SJSA1 (cell line): ENCODE measurements at places on chromosomes 4 and X.

GRCh38 chr4:37243051-37243450 lies 1.5 kb upstream of the NWD2 start:
- DNase-seq, result no peak

- peak; percentile 15 for DNase-seq
These were observed at the start of gene MAOA for GRCh38 chrX:43656005-43656494. Gene MAOA, plus strand, starts transcription at chrX:43656299. Its CDS starts 43 bp downstream, at chrX:43656342.

- no peak for DNase-seq
These were observed 158.0 kb downstream of the ARAP2 start for GRCh38 chr4:36086261-36086786.

- no peak for DNase-seq
These were observed 15.8 kb downstream of the UBE2K start for GRCh38 chr4:39713691-39714090.

- DNase-seq, result no peak
These were observed 156.5 kb upstream of the ZCCHC13 start for GRCh38 chrX:74147439-74147838.

- DNase-seq, result no peak
These were observed 1.9 kb downstream of the BCORL1 start for GRCh38 chrX:129984111-129984958.

DNA sequence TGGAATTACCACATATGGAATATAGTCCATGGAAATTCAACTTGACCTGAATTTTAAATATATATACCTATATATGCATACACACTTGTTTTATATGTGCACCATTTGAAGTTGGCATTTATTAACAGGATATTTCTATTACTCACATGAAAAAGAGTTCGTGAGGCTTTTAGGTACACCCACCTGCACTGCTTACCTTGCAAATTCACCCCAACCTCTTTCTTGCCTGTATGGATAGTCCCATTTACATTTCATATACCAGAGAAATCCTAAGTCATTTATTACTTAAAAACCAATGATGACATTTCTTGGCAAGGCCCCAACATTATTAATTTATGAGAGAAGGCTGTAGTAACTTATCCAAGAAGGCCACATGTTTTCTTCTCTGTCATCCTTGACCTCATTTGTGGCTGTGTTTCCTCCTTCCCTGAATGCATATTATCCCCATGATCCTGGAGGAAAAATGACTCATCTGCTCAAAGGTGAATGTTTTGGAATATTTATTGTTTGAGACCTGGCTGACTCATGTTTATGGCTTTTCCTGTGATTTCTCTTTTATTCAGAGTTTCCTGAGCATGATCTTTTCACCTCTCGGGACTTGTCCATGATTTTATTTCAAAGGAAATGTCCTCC lies 62.2 kb upstream of the FAM241A start:
- DNase-seq, result no peak

DNA sequence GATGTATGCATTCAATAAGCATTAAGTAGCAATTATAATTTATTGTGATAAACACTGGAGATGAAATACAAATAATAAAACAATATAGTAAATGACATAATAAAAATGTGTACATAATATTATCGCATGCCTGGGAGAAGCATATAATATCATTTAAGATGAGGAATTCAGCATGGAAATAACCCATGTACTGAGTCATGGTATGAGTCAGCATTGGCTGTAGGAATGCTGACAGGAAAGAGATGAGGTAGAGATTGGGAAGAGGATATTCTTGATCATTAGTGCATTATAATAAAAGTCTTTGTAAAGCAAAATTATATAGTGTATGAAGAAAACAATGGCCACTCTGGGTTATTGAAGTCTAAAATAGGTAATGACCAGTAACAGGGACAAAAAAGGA lies 82.8 kb downstream of the MAGEB10 start:
- no peak for DNase-seq

- no peak for DNase-seq
These were observed 29.6 kb downstream of the LEF1 start for GRCh38 chr4:108139089-108139488.

GRCh38 chrX:38754818-38755718 lies 46.2 kb upstream of the MID1IP1 start:
- DNase-seq, result peak; percentile 41

GRCh38 chrX:37986893-37987292 lies 19.5 kb upstream of the SYTL5 start:
- no peak for DNase-seq

- no peak for DNase-seq
These were observed 1.7 kb downstream of the CLCN4 start for GRCh38 chrX:10158279-10159144.

DNA sequence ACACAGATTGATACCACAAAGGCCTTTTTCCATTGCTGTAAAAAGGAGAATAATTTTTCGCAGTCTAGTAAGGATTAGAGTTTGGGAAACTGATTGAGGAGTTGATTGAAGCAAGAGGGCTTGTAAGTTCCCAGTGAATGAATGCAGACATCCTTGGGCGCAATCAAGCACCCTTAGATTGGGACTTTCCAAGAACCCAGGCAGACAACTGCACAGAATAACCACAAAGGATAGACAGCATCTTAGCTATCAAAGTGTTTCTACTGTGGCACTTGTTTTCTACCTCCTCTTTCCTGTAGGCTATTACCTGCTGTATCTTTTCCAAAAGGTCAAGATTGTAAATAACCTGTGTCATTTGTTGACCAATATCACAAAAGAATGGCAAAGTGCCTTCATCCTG lies 2.6 kb downstream of the COX18 start:
- no peak for DNase-seq

- no peak for DNase-seq
These were observed 77.9 kb downstream of the SLC7A11 start for GRCh38 chr4:138164208-138164607.

DNA sequence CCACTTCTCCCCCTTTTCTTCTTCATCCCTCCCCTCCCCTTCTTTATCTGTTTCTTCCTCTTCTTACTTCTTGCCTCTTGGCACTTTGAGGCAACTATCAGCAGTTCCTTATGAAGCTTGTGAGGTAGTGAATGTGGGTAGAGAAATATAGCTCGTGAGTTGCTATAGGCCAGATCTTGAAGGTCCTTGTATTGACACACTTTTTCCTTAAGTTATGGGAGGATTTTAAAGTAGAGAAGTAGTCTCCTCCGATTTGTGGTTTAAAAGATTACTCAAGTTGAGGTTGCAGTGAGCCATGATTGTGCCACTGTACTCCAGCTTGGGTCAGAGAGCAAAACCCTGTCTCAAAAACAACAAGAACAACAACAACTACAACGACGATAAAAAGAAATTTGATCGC lies 3.4 kb upstream of the RRAGB start:
- DNase-seq, result no peak

DNA sequence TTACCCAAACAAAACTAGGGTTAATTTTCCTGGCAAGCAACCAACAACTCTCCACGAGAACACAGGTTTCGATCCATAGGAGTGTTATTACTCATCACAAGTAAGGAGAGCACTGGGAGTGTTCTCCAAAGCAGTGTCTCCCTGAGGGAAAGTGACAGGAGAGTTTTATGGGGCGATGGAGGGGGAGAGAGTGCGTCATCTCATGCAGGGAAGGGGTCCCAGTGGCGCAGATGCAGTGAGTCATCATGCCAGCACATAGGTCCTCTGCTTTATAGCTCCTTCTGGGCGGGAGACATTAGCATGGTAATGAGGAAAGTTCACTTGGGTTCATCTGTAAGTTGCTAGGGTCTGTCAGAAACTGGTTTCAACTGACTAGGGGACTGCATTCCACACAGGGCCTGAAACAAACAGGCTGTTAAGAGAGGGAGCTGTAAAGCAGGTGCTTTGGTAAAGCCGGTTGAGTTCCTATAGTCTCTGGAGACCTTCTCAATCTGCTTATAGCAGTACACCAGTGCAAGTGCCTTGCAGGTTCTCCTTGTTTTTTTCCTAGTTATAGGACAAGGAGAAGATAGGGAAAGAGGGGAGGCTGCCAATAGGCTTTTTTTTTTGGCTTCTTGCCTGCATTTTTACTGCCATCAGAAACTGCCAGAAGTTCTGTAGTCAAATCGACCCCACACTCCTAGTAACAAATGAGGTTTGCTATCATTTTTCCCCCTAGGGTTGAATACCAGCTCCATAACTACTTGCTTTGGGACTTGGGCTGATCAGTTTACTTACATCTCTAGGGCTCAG lies 12.8 kb upstream of the BOD1L1 start:
- DNase-seq, result no peak
